ENCODE measurements at places on chromosomes 3 and 15.

GRCh38 chr3:181773921-181774320 lies 62.2 kb downstream of the SOX2 start:
- DNase-seq: no peak

- DNase-seq: no peak
Observed at GRCh38 chr3:138785951-138786350, 48.8 kb downstream of the PIK3CB start.

- no peak for DNase-seq
Observed at GRCh38 chr3:64467255-64467944, 220.4 kb downstream of the ADAMTS9 start.

DNA sequence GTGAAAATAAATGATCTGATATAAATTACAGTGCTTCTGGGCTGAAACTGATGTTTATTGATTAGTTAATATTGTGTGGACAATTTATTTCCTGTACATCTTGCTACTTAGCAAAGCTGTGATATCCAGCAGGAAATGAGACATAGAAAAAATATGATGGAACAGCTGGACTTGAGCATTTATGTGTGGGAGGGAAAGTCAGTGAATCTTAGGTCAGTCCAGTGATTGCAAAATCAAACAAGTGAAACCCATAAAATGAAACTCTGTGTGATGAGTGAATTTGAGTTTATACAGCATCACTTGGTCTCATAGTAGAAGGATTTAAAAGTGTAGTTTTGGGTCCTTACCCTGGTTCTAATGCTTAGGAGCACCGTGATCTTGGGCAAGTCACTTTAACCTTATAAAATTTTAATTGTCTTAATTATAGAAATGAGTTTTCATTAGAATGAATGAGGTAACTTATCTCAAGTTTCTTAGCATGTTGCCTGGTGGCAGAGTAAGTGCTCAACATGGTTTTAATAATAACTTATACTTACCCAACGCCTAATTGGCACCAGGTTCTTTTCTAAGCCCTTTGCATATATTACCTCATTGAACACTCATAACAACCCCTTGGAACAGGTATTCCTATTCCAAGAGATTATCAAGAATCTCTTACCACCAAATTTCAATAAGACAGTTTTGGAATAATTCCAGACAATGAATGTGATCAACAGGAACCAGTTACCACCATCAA lies 194.6 kb downstream of the ADAMTSL3 start:
- DNase-seq: no peak

GRCh38 chr3:25863011-25863415 lies 73.1 kb downstream of the OXSM start:
- no peak for DNase-seq

GRCh38 chr3:113174304-113174703 lies 37.1 kb upstream of the BOC start:
- no peak for DNase-seq

DNA sequence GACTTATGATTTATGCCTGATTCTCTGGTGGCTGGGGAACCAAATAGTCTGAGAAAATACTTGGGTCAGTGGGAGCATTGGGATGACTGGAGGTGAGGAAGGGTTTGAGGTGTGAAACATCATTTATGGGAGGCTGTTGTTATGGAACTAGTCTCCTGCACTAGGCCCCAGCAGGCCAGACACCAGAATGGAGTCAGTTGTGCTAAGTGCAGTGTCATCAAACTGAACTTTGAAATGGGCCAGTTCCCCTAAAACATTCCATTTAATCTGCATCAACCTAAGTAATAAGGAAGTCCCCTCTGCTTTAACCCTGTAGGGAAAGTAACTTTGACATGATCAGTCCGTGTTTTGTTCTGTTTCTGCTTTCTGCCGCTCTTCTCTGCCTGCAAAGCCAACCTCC lies 44.9 kb upstream of the KLHL25 start:
- DNase-seq: no peak

GRCh38 chr3:186679151-186679550 lies 13.3 kb downstream of the HRG start:
- DNase-seq: no peak

- DNase-seq: no peak
Observed at GRCh38 chr3:125119752-125120378, 64.1 kb upstream of the HEG1 start.

GRCh38 chr3:39592311-39593050 lies 125.0 kb downstream of the MOBP start:
- DNase-seq: no peak

GRCh38 chr3:98553021-98553563 lies 21.3 kb downstream of the GPR15 start:
- no peak for DNase-seq

GRCh38 chr3:38583688-38584087 lies 65.8 kb downstream of the SCN5A start:
- DNase-seq: no peak

GRCh38 chr3:105823149-105823867 lies 45.5 kb downstream of the CBLB start:
- no peak for DNase-seq

GRCh38 chr15:56929933-56930332 lies 11.5 kb downstream of the TCF12 start:
- no peak for DNase-seq

GRCh38 chr3:148229107-148229506 lies 468.6 kb upstream of the AGTR1 start:
- DNase-seq: no peak

DNA sequence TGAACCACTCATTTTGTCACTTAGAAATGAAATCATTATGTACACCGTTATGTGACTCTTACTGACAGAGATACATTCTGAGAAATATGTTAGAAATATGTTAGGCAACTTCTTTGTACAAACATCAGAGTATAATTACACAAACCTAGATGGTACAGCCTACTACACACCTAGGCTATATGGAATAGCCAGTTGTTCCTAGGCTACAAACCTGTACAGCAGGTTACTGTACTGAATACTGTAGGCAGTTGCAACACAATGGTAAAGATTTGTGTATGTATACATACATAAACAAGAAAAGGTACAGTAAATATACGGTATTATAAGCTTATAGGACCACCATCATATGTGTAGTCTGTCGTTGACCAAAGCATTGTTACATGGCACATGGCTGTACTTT lies 3.7 kb downstream of the SACM1L start:
- no peak for DNase-seq

DNA sequence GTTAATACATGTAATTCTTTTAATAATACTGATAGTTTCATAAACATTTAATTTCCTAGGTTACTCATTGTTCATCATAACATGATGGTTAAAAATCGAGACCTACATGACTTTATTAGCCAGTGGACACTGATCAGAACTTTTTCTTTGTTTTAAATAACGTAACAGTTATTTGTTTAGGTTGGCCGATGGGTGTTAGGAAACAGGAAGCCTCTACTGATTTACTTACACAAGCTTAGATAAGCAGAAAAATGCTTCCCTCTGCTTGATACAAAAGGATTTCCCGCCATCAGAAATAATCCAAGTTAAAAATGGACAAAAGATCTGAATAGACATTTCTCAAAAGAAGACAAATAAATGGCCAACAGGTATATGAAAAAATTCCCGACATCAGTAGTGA lies 16.6 kb upstream of the APH1B start:
- DNase-seq: no peak

DNA sequence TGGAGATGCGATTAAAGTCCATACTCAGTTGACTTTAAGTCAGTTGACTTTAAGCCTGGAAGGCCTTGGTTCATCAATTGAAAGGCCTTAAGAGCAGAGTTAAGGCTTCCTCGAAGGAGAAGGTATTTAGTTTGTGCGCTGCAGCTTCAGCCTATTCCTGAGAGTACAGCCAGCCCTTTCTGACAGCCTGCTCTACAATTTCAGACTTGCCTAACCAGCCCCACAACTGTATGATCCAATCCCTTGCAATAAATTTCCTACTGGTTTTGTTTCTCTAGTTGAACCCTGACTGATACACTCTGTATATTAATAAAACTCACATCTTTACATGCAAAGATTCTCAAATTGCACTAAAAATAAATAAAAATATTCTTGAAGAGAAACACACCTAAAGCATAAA lies 66.1 kb upstream of the RORA start:
- DNase-seq: no peak

DNA sequence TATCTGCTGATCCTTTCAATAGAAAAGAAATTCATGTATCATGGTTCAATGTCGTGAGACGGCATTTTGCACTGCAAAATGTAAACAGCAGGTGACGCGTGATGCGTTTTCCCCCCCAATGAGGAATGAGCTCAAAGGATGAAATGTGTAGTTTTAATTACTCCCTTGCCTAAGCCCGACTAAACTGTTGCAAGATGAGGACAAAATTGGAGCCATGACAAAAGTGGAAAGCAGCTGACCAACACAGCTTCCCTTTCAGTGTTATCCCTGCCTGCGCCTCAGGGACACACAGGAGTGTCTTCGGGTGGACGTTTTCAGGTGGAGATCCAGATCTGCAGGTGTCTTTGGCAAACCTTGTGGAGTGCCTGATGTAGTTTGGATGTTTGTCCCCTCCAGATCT lies 92.0 kb downstream of the GABRG3 start:
- no peak for DNase-seq

GRCh38 chr3:49397470-49397869 lies 14.3 kb downstream of the RHOA start:
- DNase-seq: no peak

- DNase-seq: no peak
Observed at GRCh38 chr3:156763931-156764720, 62.0 kb upstream of the LEKR1 start.

- DNase-seq: no peak
Observed at GRCh38 chr3:46943237-46944187, 33.0 kb downstream of the CCDC12 start.

GRCh38 chr3:127672429-127673190 lies at the start of gene ABTB1:
TSS of gene ABTB1 (plus strand) at chr3:127672952. CDS start at chr3:127673026, 74 bp downstream.
- no peak for DNase-seq

- no peak for DNase-seq
Observed at GRCh38 chr15:77107531-77108355, 36.8 kb upstream of the TSPAN3 start.

DNA sequence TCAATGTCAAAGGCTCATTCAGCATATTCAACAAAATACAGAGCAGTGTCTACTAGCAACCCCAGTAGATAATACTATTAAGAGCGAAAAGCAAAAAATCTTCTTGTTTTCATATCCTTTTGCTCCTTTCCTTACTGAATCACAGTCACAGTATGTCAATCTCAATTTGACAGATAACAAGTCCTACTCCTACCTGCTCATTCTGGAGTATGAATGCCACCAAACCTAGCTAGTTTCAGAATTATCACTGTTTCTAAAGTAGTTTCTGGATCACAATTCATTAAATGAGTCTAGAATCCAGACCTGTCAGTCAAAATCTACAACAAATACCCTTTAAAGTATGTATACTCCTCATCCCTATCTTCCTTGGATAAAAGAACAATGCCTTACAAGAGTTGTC lies 51.5 kb downstream of the MKRN2 start:
- DNase-seq: no peak

DNA sequence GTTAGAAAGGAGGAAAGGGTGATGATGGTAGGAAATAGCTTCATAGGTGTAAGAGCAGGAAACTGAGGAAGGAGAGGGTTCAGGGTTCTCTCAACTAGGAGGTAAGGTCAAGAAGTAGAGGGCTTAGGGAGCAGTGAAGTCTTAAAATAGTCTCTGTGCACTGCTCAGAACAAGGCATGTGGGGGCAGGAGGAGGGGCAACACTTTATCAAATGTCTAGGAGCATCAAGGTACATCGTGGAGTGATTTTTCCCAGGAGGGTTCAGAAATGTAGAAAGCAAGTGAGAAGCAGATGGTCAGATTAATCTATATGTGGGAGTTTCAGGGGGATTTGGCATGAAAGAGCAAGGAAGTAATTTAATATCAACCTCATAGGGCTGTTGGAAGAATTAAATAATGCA lies 58.8 kb downstream of the TNIK start:
- no peak for DNase-seq

- peak; percentile 51 for DNase-seq
Observed at GRCh38 chr3:115512565-115513415, 110.5 kb upstream of the GAP43 start.

- no peak for DNase-seq
Observed at GRCh38 chr3:144760831-144761230, 789.2 kb downstream of the DIPK2A start.

- DNase-seq: no peak
Observed at GRCh38 chr15:31179693-31180092, 78.2 kb upstream of the TRPM1 start.

DNA sequence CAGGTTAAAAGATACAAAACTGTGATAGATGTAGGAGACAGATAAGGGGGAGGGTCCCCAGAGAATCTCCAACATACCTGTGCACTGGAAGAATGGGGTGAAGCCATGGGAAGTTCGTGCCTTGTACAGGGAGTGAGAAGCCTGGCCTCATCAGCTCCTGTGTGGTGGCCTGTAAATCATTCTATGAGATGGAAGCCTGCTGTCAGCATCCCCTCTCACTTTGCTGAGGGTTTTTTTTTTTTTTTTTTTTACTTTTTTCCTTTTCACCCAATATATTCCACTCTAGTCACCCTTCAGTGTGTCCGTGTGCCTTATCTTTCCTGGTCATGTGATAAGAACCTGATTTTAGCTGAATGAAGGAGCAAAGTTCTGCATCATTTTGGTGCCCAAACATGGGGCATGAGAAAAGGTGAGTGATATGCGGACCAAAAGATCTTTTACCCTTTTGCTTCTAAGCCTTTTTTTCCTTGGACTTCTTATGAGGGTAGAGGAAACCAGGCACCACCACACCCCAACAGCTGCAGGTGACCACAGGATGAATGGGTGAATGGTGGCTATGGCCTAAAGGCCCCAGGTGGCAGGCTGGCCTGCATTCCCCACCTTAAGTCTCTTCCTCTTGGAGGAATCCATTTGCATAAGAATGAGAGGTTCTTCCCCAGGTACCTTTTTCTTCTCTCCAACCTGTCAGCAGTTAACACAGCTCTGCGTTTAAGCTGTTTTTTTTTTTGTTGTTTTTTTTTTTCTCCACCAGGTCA lies 1345.0 kb downstream of the NSUN3 start:
- DNase-seq: no peak

GRCh38 chr3:122025296-122025695 lies 3.2 kb upstream of the ILDR1 start:
- DNase-seq: no peak

GRCh38 chr15:63601026-63601703 lies 4.0 kb downstream of the FBXL22 start:
- DNase-seq: no peak

- no peak for DNase-seq
Observed at GRCh38 chr15:25733036-25733855, 129.9 kb downstream of the ATP10A start.

DNA sequence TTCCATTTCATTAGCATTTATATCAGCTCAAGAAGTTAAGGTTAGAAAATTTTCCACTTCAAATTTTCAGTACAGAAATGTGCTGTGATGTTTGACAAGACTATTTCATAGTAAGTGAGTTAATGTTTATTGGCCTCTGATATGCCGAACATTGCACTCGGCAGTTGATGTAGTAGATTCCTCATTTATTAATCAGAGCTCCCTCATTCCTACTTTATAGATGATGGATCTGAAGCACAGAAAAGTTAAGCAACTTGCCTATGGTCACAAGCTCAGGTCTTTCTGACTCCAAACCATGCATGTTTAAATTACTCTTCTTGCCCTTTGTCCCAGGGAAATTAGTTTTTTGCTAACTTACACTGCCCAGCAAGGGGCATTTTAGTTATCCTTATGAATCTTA lies 92.0 kb downstream of the ATG7 start:
- no peak for DNase-seq
